Posterior cingulate gyrus (tissue), 11 donors: ENCODE measurements at places on chromosomes 5 and 9.
A peak's percentile ranks its signal among the peaks of the same experiment; 100 is the strongest.

- no peak for DNase-seq
Measured at GRCh38 chr5:114056185-114056538, 305.7 kb upstream of the KCNN2 start.

DNA sequence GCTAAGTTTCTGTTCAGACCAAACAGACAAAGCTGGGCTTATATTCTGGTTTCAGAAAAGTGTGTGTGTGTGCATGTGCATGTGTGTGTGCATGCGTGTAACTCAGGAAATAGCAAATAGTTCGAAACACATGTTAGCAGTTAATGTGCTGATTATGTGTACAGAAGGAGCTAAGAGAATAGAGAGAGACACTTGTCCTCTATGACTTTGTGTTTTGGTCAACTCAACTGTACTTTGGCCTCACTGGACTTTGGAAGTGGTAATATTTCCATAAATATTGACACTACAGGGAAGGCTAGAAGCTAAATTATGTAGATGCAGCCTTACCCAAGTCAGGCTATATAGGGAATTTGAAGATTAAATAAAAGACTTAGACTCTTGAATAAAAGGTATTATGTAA is 155.5 kb downstream of the RAB3C start:
- no peak for DNase-seq

DNA sequence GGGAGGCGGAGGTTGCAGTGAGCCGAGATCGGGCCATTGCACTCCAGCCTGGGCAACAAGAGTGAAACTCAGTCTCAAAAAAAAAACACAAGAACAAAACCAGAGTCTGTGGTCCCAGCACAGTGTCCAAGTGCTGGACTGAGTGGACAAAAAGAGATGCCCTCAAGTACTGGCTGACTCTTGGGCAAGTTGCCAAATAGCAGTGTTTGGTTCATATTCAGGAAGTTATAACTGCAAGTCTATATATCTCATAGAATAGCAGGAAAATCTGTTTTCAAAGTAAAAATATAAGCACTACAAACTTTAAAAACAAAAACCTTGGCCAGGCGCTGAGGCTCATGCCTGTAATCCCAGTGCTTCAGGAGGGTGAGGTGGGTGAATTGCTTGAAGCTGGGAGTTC is 7.3 kb downstream of the HABP4 start:
- no peak for DNase-seq

DNA sequence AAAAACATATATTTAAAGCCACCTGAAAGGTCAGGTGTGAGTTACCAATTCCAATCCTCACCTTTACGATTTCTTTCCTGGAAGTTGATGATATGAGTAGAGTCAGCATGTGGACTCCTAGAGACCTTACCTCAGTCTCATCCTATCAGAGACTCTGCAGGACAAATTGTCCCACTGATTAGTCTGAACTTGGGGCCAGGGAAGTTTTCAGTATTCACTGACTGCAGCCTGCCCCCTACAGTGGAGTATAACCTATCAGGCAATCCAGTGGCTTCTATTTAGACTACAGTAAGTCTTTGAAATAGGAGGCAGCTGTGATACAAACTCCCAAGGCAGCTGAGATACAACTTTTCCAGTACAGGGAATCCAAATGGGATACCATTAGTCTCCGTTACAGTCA is 449.4 kb upstream of the CDH10 start:
- no peak for DNase-seq

DNA sequence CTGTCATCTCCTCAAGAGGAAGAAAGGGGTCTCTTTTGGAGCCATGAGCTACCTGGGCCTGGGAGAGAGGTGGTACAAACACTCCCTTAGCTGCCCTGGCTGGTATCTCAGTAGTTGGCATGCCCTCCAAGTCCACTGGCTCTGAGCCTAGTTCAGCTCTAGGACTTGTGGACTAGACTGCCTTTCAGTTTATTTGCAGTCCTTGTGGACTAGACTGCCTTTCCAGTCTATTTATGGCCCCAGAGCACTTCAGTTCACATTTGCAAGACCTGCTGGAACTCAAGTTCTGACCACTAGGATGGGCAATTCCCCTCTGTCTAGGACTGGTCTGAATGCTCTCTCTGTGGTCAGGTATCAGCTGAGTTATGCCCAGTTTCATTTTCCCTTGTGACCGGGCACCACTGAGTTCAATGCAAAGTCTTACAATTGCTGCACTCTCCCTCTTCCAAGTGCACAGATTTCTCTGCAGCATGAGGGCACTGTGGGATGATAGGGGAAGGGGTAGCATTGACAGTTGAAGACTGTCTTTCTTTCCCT is 1019.0 kb downstream of the TAF11L14 start:
- DNase-seq = no peak

DNA sequence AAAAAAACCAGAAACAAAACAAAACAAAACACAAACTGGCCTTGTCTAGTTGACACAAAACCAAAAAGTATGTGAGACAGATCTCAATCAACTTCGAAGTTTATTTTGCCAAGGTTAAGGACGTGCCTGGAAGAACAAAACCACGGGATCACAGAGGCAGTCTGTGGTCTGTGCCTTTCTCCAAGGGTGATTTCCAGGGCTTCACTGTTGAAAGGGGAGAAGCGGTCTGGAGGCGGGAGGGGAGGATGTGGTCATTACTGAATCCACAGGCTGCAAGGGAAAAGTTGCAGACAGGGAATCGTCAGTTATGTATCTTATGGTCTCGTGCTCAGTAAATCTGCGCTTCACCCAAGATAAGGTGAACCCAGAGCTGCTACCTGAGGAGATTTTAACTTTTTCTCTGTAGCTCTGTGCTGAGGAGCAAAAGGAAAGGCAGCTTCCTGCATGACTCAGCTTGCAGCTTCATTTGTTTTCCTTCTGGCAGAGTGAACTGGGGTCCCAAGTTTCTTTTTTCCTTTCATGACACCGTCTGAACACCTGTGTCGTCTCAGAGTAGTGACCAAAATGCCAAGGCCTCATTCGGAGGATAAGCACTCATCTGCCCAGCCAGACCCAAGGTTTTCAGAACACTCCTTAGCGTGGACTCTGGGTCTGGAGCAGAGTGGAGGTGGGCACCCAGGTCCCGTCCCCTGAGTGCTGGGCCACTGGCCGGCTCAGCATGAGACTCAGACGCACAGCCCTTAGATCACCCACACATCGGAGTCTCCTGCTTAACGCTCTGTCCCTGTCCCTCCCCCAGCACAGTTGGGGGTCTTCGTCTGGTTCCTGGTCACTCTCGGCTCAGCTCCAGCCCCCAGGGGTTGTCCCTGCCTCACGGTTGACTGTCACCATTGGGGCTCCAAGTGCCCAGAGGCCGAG is 25.9 kb downstream of the ROPN1L start:
- DNase-seq = no peak

- no peak for DNase-seq
Measured at GRCh38 chr5:79287907-79288306, 52.0 kb downstream of the JMY start.

DNA sequence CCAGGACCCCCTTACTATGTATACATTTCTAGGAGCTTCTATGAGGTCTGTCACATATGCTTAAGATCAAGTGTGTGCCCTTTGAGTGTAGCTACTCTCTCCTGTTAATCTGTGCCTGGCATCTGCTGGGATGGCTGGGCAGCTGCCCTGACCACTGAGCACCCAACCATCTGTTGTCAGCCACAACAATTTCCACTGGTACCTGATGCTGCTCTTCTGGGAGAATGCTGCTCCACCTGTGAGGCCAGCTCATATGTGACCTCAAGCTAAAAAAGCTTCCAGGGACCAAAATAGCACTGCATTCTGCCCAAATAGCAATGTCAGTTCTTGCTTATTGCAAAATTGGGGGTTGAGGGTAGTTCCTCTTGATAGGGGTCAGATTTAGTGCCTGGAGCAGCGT is 595.6 kb downstream of the RAB3C start:
- no peak for DNase-seq

DNA sequence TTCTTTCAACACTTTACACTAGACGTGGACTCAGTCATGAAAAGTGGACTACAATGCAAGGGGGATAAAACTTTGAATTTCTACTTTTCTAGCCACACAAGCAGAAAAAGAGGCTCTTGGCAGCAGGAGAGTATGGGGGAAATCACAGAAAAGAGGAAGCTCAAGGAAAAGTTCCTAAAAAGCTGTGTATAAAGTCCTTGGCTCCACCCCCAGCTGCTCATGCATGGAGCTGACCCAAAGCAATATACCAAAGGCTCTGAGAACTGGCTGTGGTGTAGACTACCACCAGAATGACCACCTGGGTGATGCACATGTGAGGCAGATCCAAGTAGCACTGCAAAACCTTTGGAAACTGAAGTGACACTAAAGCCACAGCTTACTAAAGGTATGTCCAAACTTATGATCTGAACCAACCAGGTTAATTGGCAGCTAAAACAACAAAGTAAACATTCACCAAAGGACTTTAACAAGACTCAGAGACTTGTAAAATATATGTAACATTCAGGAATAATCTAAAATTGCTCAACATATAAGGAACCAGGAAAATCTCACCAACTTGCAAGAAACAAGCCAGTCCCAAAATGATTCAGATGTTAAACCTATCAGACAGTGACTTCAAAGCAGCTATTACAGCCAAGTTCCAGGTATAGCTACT is 55.5 kb upstream of the RASGRF2 start:
- no peak for DNase-seq

DNA sequence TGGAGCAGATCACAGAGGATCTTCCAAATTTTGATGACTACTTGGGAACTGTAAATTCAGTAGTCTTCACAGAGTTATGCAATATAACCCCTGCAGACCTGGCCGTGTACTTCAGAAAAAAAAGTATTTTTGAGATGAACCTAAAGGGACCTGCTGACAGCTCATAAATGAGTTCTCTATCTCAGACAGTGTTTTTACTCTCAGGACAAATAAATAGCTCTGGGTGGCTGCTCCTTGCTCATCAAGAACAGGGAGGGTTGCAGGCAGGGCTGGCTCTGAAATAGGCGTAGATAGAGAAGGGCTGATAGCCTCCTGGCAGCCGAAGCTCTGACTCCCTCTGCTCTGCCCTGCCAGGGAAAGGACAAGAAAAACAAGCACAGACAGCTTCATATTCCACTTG is 64.8 kb downstream of the PLAC8L1 start:
- no peak for DNase-seq

GRCh38 chr5:98031496-98031895 is 742.0 kb upstream of the RGMB start:
- DNase-seq = no peak

- DNase-seq = no peak
Measured at GRCh38 chr5:159490507-159490906, 160.2 kb upstream of the IL12B start.

DNA sequence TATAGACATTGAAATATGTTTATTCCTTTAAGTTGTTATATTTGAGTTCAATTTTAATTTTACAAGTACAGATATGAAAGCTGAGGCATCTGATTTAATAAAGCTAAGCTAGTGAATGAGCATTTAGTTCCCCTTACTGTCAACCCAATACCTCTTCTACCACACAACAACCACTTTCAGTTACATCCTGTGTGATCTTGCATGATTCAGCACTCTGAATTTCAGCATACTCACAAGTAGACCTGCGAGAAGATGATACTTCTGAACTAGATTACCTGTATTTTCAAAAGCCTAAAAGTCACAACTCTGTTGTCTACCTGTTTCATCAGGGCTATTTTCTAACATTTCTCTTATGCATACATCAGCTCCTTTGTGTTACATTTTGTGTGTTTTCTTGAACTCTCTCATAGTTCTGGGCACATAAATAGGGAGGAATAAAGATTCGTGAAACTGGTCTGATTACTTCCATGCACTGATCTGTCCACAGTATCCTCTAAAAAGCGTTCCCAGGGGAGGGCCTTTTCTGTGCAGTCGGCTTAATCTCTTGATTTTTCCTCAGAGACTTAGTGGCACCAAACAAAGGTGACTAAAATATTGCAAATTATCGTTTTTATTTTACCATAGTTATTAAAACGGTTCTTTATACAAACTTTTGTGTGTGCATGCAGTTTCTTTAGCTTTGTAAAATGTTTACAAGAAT is 2025.5 kb upstream of the NUDT12 start:
- DNase-seq = no peak

DNA sequence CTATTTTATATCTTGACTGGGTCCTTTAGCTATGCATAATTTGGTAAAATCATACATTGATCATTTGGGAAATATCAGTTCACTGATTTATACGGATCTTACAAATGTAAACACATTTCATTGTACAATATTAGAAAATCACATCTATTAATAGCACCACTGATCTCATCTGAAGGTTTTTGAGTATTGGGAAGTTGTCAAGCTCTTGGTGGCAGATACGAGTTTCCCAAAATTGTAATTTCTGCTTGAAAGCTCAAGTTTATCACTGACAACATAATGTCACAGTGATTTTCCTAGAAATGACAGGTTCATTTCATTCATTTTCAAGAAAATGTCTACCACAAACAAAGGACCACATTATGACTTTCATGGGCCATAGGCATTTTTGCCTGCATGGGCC is 3.0 kb upstream of the MACROH2A1 start:
- DNase-seq = no peak

GRCh38 chr5:103938146-103938695 is 375.6 kb upstream of the NUDT12 start:
- no peak for DNase-seq

DNA sequence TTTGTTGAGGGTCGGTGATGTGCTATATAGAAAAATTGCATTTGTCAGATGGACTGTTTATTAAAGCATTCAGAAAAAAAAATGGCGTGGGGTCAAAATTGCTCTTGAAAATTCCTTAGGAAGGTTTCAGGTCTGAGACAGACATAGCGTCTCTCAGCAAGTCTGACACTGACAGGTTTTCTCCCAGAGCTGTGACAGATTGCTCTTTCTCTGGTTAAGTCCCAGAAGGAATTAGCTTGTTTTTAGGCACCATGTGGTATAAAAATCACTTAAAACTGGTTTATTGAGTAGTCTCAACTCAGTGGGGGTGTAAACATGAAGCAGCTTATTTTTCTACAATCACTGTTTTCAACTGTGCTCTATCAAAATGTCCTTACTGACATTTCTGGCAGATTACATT is 1379.8 kb downstream of the MAT2B start:
- DNase-seq = no peak

- DNase-seq = no peak
Measured at GRCh38 chr5:112226215-112226614, 192.9 kb downstream of the EPB41L4A start.

DNA sequence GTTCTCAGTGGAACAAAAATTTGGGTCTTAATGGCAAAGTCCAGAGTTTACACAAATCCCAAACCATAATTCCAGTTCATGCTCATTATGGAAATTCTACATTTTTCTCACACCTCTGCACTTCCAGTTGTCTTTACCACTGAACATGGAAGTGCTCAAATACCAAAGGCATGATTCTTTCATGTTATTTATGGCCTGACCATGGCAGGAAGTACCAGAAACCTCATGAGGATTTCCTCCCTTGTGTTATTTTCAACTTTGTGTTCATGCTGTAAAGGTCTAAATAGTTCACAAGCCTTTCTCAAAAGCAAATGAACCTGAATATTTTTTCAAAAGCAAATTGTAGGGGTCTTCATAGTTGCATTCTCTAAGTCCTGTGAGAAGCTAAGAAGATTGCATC is 82.0 kb upstream of the ITGA1 start:
- DNase-seq = no peak

GRCh38 chr9:32251539-32251938 is 132.9 kb upstream of the ACO1 start:
- peak; percentile 40 for DNase-seq

GRCh38 chr9:38281196-38281595 is 111.3 kb upstream of the ALDH1B1 start:
- DNase-seq = no peak
